COR-L47 (cell line): ENCODE measurements at places on chromosomes 12 and 14.

- no peak for DNase-seq
Observed at GRCh38 chr14:50225067-50225973, 6.1 kb downstream of the SOS2 start.

GRCh38 chr12:119181202-119181601, 2.5 kb downstream of the HSPB8 start:
- DNase-seq: no peak

DNA sequence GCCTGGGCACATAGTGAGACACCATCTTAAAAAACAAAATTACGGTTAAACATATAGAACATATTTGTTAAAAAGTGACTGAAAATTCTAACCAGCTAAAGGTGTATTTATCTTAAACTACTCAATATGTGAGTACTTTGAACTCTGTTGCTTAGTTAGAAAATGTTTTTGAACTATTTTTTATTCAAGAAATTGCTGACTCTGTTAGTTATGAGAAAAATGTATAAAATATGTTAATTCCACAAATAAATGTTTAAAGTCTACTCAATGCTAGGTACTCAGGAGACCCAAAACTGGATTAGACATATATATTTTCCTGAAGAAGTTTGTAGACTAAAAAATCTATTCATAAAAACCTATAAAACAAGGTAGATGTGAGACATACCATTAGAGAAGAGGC, 23.0 kb upstream of the GPR33 start:
- DNase-seq: no peak

- DNase-seq: no peak
Observed at GRCh38 chr12:62618319-62618718, 151.7 kb downstream of the MON2 start.

GRCh38 chr14:90317286-90317685, 14.5 kb downstream of the NRDE2 start:
- no peak for DNase-seq

GRCh38 chr14:101065246-101065645, 161.7 kb upstream of the RTL1 start:
- DNase-seq: no peak

GRCh38 chr12:54502485-54502884, 4.9 kb downstream of the NCKAP1L start:
- no peak for DNase-seq

- DNase-seq: no peak
Observed at GRCh38 chr14:23183479-23183878, at the start of gene SLC7A8. Gene SLC7A8 (minus strand): TSS chr14:23183660. CDS start chr14:23182914, 746 bp downstream.

DNA sequence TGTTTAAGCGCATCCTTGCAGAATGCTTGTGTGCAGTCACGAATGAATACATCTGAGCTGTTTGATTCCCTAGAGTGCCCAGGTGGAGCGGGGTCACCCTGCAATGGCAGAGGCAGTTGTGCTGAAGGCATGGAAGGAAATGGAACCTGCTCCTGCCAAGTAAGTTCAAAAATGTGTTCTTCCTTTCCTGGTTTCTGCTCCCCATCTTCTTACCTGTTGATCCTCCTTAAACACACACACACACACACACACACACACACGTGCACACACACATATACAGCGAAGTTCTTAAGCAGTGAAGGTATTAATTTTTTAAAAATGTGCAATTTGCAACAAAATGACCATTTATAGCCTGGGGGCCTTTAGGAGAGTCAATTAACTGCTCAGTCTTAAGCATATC, 33.3 kb downstream of the STAB2 start:
- no peak for DNase-seq

DNA sequence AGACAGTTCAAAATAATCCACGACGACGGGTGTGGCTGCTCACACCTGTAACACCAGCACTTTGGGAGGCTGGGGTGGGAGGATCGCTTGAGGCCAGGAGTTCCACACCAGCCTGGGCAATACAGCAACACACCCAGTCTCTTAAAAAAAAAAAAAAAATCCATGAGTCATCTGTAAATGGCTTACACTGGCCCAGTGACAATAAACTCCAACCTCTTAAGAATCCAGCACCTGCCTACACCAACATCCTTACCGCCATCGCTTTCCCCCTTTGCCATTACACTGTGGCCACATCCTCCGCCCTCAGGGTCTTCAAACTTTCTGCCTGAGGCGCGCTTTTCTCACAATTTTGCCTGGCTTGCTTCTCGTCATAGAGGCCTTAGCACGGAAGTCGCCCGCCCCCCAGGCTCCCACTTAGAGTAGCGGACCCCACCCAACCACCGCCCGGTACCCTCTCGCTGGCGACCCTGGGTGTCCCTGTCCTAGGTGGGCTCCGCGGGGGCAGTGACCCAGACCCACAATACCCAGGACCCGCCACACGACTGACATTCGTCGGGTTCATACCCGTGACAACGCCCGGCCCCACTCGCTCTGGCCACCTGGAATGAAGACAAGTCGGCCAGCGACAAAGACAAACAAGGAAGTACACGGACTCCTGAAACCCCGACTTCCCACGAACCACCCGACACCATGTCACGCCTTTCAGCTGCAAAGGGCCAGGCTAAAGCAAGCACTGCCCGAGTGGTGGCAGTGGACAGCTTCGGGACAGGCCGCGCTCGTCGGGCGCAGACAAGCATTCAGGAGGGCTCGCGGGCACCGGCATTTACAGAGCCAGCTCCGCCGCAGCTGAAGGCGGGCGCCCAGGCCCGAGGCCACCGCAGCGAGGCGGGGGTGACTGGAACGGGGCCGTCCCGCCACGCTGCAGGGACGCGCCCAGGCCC, 636 bp downstream of the GOLGA3 start:
- DNase-seq: no peak

- DNase-seq: no peak
Observed at GRCh38 chr12:4169531-4169930, 104.0 kb upstream of the CCND2 start.

- DNase-seq: no peak
Observed at GRCh38 chr12:115541891-115542421, 735.5 kb downstream of the MED13L start.

DNA sequence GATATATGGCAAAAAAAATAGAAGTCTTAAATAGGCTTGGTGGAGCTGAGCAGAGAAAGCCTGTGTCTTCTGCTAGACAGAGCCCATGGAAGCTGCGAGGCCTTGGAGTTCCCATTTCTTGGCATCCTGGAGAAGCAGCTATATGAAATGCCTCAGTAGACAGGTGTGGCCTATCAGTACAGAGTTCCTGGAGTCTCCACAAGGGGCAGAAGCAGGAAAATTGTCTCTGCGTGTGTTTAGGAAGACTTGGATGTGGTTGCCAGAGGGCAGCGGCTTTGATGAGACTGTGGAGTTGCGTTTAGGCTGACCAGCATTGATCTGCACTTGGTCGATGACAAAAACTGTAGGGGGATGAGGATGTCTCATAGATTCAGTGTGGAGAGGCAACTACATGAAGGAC, 334.5 kb upstream of the SEL1L start:
- no peak for DNase-seq

- DNase-seq: no peak
Observed at GRCh38 chr12:12365931-12366431, 9.1 kb downstream of the BORCS5 start.

- no peak for DNase-seq
Observed at GRCh38 chr14:105541218-105541875, 15.0 kb downstream of the TMEM121 start.

DNA sequence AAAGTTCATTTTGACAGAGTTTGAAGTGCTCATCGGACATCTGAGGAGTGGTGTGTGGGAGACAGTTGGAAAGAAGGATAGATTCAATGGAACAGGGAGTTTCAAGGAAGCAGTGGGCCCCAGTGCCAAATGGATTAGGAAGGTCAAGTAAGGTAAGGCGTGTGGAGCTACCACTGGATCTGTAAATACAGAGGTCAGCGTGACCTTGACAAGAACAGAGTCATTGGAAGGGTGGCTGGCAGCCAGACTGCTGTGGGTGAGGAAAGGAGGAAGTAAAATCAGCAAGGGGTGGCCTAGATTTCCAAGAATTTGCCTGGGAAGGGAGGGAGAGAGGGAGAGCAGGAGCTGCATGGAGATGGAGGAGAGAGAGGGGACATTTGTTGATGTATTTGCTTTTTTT, 68.2 kb upstream of the IGF1 start:
- DNase-seq: no peak

GRCh38 chr12:113092607-113093408, 36.3 kb downstream of the DTX1 start:
- DNase-seq: no peak

DNA sequence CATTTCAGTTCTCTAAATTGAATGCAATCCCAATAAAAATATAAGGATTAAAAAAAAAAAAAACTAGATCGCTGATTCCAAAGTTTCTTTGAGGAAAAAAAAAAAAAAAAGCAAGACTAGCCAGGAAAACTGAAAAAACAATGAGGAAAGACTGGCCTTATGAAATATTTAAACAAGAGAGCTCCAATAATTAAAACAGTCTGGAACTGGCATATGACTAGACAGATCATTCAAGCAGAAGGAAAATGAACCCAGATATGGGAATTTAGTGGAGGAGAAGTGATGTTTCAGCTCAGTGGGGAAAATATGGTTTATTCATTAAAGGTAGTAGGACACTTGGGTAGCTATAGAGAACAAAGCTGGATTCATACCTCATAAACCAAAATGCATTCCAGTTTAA, 42.0 kb upstream of the TBC1D15 start:
- no peak for DNase-seq

- no peak for DNase-seq
Observed at GRCh38 chr12:113744802-113745395, 221.2 kb downstream of the RBM19 start.

- no peak for DNase-seq
Observed at GRCh38 chr12:65490250-65490649, 211.8 kb downstream of the MSRB3 start.
